ENCODE measurements at places on chromosomes 5 and 9.
A peak's percentile ranks its signal among the peaks of the same experiment; 100 is the strongest.

- DNase-seq, result peak; percentile 15
These were observed 92.2 kb downstream of the DOCK8 start for GRCh38 chr9:306907-307306.

DNA sequence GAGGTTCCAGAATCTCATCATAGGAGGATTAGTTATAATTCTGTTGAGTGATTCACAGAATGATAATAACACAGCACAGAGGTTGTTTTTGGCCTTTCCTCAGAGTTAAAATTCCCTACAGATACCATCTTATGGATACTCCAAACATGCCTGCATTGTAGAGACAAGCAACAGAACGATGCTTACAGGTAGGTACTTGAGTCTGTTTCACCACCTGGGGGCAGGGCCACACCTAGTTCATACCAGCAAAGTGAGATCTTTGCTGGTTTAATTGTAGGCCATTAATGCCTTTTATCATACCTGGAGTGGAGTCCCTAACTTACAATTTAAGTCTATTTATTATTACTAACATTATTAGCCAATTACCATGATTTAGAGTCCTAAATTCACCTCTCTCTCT, 416.5 kb upstream of the TLE4 start:
- no peak for DNase-seq

- DNase-seq, result no peak
These were observed 27.7 kb downstream of the ACTBL2 start for GRCh38 chr5:57454896-57455295.

- DNase-seq, result no peak
These were observed 158.9 kb downstream of the CEMIP2 start for GRCh38 chr9:71609448-71609830.

- DNase-seq, result no peak
These were observed 142.7 kb upstream of the SLC12A2 start for GRCh38 chr5:127940854-127941253.

GRCh38 chr5:125470280-125470902, 724.0 kb upstream of the ZNF608 start:
- DNase-seq, result no peak

DNA sequence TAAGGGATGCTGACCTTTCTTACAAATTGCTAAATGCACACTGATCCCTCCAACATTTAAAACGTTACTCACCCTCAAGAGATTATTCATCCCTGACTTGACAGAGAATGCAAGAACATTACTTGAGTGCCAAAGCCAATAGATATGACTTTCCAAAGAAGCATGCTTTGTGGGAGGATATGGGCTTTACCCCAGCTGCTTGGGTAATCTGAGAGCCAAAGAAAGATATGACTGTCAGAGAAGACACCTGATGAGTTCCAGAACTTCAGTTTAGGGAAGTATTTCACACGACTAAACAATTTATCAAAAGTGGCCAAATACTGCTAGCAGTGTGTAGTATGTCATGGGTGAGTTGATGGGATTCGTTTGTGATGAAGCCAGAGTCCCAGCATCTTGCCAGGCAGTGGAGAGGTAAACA, 7.4 kb upstream of the SPDL1 start:
- no peak for DNase-seq

GRCh38 chr5:141492168-141492885, 3.4 kb downstream of the PCDHGC5 start:
- DNase-seq, result no peak

GRCh38 chr5:136766456-136766855, 401.1 kb upstream of the TRPC7 start:
- DNase-seq, result no peak

- no peak for DNase-seq
These were observed 265.3 kb downstream of the PDE4D start for GRCh38 chr5:59628062-59628828.

DNA sequence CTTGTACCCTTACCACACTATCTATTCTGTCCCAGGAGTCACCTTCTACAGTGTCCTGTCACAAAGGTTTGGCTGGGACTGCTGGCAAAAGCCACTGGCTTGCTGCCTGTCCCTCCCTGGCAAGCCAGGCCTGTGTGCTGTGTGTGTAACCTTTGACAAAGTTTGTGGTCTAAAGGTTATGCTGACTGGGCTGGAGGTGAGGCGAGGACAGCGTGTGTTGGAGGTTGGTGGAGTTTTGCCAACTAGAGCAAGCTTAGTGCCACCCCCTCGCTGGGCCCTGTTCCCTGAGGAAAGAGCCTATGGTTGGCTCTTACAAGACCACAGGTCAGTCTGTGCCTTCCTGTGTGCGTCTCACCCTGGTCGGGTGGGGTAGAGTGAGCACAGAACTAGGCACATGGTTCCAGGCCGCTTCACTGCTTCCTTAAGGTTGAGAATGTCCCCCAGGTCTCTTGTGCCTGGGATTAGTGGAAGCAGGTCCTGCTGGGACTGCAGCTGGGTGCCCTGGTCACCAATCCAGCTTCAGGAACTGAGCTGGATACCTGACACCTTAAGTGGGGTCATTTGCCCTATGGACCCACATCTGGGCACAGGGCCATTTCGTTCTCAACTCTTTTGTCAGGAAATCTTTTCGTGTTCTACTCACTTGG, 152.2 kb downstream of the GADD45G start:
- no peak for DNase-seq

GRCh38 chr9:16453390-16453789, 417.1 kb downstream of the BNC2 start:
- no peak for DNase-seq

DNA sequence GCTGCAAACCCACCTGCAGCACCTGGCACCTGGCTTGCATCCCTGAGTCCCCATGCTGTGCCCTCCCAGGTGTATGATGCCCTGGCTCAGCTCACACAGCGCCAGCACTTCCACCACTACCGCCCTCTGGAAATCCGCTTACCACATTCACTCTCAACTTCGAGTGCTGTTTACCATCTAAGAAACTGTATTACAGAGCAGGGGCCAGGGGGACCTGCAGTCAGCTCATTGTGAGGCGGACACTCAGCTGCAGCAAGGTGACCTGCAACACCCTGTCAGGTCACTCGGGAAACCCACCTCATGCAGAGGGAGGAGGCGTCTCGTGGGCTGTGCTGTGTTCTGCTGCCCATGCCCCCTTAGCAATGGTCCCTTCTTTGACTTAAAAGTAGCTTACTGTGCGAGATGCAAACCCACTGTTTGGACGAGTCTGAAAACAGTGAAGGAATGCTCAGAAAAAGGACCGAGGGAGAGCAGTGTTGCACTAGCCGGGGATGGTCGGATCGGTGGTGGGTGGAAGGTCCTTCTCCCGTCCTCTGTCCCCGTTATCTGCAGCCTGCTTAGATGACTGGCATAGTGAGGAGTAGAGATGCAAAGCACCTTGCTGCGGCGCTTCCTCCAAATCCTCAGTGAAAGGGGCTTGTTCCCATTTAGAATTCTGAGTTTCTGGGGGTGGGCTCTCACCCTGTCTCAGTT, 55.2 kb upstream of the CTSL start:
- DNase-seq, result no peak

GRCh38 chr9:115594557-115594956, 476.6 kb upstream of the TNC start:
- no peak for DNase-seq

DNA sequence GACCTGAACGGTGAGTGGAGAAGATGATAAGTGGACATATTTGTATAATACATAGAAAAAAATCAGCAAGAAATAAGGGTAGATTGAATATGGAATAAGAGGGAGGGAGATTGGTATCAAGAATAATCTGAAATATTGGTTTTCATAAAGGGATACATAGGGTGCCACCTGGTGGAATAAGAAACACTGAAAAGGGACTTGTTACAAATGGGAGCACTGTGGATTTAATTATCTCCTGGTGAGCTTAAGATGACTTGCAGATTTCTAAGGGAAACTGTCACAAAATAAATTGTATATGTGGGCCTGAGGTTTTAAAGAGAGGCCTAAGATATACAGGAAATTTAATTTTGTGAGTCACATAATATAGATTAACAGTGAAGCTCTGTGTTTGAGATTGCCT, 1403.5 kb upstream of the CDH18 start:
- no peak for DNase-seq

DNA sequence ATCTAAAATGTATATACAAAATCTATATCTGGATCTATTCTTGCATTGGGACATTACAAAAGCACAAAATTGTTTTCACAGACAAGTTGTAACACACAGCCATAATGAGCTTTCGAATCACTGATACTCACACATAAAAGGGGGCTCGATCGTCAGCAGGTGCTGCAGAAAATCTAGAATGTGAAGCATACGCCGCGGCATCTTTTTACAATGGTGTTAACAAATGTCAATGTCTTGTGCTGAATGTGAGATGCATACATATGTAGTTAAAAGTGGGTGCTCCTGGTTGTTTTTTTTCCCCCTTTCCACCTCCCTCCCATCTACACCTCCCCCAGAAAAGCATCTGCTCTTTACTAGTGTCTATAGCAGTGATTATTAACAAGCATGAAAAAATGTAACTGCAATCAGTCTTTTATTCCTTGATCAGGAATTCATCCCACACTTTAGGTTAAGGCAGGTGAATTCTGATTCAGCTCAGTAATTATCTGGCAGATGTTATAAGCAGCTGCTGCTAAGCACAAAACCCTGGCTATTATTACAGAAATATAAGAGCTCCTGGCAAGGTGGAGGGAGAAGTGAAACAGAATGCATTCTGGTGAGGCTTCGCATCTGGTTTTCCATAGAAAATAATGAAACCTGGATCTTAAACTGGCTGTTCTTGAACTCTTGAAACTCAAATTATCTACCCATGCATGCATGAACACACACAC, 114.1 kb downstream of the MPDZ start:
- DNase-seq, result no peak

- no peak for DNase-seq
These were observed 66.3 kb upstream of the IL7R start for GRCh38 chr5:35790457-35790822.

- DNase-seq, result no peak
These were observed 90.3 kb upstream of the SARDH start for GRCh38 chr9:133828338-133828997.

Measured in activated CD8-positive, alpha-beta memory T cell treated with anti-CD3 and anti-CD28 coated beads for 4 hours (primary cell).